DND-41 (cell line): ENCODE measurements at places on chromosomes 11 and 22.

- DNase-seq = no peak
Measured at GRCh38 chr11:26333906-26334305, 2.0 kb downstream of the ANO3 start.

DNA sequence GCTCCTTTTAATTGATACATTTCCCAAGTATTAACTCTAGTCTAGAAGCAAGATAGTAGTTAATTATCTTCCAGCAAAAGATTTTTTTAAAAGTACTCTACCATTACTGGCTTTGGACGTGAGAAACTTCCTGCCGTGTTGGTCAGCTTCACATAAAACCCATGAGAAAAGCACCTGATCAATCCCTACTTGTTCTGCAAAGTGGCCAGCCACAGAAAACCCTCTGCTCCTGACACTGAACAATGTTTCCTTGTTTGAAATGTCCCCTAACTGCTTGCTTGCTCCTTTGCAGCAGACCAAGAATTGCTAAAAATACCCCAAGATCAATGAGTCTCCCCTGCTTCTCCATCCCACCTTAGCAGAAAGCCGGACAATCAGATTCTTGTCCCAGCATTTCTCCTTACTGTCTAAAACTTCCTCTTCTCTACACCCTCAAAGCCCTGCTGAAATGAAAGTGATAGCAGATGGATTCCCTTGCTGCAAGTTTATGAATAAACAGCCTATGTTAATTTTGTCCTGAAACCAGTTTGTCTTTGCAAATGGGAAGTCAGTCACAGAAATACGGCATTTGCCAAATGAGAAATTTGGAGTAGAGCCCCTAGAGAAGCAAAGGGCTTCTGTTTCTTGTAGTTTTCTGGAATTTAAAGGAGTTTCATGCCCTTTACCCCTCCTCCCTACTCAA, 207.1 kb upstream of the ARHGAP20 start:
- DNase-seq = no peak

GRCh38 chr22:46798366-46799350, 36.2 kb downstream of the TBC1D22A start:
- peak; percentile 77 for DNase-seq

GRCh38 chr11:22711071-22711770, 44.8 kb downstream of the GAS2 start:
- no peak for DNase-seq

DNA sequence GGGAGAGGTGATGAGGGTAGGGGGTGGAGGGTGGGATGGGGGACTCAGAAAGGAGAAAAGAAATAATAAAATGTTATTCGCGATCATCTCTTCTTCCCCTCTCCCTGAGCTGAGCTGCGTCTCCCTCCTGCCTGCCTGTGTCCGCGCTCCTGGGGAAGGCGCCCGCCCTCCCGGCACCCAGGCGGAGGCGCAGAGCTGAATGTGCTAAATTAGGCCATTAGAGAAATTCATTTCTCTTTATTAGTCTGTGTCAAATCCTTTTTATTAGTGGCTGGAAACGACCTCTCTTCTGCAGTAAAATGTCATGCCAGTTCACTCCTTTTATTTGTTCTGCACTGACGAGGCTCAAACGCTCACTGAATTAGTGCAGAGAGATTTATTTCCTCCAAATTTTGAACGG, 116.1 kb downstream of the FEZ1 start:
- DNase-seq = no peak

GRCh38 chr22:17598318-17598717, 30.2 kb downstream of the ATP6V1E1 start:
- DNase-seq = no peak

GRCh38 chr22:28426346-28427132, 253.1 kb downstream of the TTC28 start:
- no peak for DNase-seq

DNA sequence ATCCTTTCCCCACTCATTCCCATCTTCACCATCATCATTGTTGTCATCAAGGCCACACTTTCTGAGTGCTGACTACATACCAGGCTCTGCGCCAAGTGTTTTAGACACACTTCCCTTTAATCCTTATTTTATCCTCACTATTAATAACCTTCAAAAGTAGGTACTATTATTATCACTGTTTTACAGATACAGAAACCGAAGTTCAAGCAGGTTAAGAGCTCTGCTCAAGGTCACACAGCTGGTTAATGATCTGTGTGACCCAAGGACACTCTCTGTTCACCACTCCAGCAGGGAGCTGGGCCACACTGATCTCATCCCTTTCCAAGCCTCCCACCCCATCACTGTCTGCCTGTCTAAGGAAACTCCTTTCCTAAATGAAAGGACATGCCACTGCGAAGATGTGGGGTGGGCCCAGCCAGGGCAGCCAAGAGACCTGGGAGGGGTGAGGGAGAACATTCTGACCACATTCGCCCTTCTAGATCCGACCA, 17.2 kb upstream of the TSKU start:
- no peak for DNase-seq

GRCh38 chr22:50601669-50602337, 1.2 kb downstream of the MAPK8IP2 start:
- no peak for DNase-seq

DNA sequence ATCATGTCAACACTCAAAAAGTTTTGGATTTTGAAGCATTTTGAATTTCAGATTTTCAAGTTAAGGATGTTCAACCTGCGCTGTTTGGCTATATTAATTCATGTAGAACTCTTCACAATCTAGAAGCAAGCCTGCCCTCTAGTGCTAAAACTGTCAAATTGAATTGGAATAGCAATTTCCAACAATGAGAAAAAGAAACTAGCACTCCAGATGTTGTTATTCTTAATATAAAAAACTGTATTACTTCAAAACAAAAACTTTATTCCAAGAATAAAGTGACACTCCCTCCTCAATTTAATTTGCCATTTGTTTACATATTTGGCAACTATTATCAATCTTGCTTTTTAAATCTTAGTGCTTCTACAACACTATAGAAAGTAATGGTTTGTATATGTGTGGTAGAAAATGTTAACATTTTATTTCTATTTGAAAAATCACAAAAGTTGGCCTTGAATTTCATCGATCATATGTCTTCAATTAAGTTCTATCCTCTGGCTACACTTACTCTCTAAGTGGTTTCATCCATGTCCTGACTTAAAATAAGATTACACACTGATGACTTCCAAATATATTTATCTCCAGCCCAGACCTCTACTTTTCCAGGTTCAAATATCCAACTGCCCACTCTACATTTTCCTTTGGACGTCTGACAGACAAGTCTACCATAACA, 36.6 kb downstream of the DCUN1D5 start:
- no peak for DNase-seq
